ENCODE measurements at places on chromosomes 16 and 17. TPM values are rescaled to one million over a fixed set of nuclear protein-coding genes. Genes with fewer than 3 reads are reported as not detected.

DNA sequence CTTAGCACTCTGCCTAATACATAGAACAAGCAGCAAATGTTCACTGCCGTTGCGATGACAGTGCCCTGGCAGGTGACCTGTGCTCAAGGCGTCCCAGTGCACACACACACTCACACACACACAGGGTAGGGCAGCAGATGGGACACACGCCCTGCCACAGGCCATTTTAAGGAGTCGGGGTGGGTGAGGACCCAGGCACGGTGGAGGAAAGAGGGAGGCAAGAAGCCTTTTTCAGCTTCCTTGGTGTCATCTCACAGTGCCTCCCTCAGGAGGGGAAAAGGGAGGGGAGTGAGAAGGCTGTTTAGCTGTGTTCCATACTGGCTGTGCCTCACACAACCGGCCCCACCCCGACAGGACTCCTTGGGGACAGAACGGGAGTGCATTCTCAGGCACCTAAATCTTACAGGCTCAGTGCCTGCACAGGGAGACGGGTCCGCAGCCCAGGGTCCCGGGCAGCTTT is 1.5 kb downstream of the PITPNM3 start:
- no peak overlapping the region for H3K27ac ChIP-seq
- H3K36me3 ChIP-seq = no peaks in the 10 kb centered on the region
- peaks cover 45% of the 10 kb centered on the region for H3K27me3 ChIP-seq
- H3K4me3 ChIP-seq = no peak overlapping the region

GRCh38 chr16:74232806-74233465 is 63.7 kb upstream of the PSMD7 start:
- no peaks in the 10 kb centered on the region for H3K4me1 ChIP-seq
- H3K4me3 ChIP-seq = no peak overlapping the region
- DNase-seq = no peak

- no peak overlapping the region for H3K27ac ChIP-seq
- no peaks in the 10 kb centered on the region for H3K4me1 ChIP-seq
- no peak overlapping the region for H3K4me3 ChIP-seq
- H3K36me3 ChIP-seq = no peaks in the 10 kb centered on the region
- DNase-seq = no peak
Measured at GRCh38 chr17:56581635-56582627, 11.6 kb upstream of the NOG start.

- no peaks in the 10 kb centered on the region for H3K4me1 ChIP-seq
- no peak for DNase-seq
- no peaks in the 10 kb centered on the region for H3K27me3 ChIP-seq
- peaks cover 5% of the 10 kb centered on the region for H3K36me3 ChIP-seq
Measured at GRCh38 chr17:63317166-63317840, 128.8 kb downstream of the CYB561 start.

- H3K4me3 ChIP-seq = no peak overlapping the region
- no peak for DNase-seq
- peaks cover 3% of the 10 kb centered on the region for H3K4me1 ChIP-seq
- no peak overlapping the region for H3K27ac ChIP-seq
- H3K27me3 ChIP-seq = peaks cover 47% of the 10 kb centered on the region
Measured at GRCh38 chr17:79741401-79741750, 10.6 kb downstream of the ENPP7 start.

- peaks cover 16% of the 10 kb centered on the region for H3K27me3 ChIP-seq
- no peaks in the 10 kb centered on the region for H3K36me3 ChIP-seq
- H3K27ac ChIP-seq = no peak overlapping the region
- H3K4me1 ChIP-seq = no peaks in the 10 kb centered on the region
Measured at GRCh38 chr17:73297934-73298861, 13.6 kb downstream of the CDC42EP4 start.

DNA sequence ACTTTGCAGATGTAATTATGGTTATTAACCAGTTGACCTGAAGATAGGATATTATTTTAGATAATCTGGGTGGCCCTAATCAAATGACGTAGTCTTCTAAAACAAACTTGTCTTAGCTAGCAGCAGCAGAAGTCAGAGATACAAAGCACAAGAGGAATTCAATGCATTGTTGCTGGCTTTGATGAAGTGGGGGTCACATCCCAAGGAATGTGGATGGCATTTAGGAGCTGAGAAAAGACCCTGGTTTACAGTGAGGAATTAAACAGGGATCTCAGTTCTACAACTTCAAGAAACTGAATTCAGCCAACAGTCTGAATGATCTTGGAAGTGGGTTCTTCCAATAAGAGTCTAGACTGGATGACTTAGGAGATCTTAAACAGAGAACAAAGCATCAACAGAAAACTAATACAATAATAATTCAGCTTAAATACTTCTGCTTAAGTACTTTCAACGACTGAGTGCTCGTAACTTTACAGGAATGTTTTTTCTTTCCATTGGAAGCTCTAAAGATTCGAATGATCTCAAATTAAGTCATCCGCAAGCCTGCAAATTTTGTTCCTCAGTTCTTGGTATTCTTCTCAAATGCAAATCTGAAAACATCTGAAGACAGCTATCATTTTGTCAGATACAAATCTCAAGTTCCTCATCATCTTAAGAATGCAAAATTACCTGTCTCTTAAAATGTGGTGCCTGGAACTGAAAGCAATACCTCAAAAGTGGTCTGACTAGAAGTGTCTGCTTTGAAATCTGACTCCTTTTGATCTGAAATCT is 3.3 kb downstream of the C16orf46 start:
- no peak overlapping the region for H3K4me3 ChIP-seq
- peaks cover 9% of the 10 kb centered on the region for H3K4me1 ChIP-seq
- no peak overlapping the region for H3K27ac ChIP-seq
- no peaks in the 10 kb centered on the region for H3K36me3 ChIP-seq
- no peak for DNase-seq
- H3K27me3 ChIP-seq = peaks cover 4% of the 10 kb centered on the region

- H3K36me3 ChIP-seq = no peaks in the 10 kb centered on the region
- H3K27me3 ChIP-seq = no peaks in the 10 kb centered on the region
- H3K4me3 ChIP-seq = no peak overlapping the region
- no peak overlapping the region for H3K27ac ChIP-seq
Measured at GRCh38 chr17:75075597-75076336, 12.0 kb upstream of the SLC16A5 start.

DNA sequence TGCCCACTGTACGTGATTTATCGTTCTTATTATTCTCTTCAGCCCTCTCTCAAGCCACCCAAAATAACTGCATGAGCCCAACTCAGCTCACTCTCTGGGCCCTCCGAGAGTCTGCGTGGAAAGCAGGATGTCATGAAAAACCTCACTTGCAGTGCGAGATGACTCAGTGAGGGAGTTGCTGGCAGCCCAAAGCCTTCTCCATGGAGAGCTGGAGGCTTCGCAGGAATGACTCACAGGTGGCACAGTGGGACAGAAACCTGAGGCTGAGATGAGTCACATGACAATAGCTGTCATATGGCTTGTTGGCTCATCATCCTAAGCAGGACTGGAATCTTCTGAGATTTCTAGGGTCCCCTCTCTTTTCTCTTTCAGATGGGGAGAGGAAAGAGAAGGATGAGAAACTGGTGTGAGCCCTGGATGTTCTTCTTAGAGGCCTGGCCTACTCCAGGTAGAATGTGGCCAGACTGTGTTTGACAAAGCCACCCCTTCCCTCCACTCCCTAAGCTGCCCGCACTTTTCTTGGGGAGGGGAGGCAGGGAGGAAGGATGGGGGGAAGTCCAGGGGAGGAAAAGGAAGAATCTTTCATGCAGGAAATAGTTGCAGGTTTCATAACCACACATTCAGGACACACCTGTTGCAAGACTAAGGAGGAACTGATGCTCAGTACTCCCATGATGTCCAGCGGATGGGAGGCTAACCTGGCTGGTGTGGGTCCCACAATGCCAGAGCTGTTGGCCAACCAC is 160.6 kb upstream of the RPL38 start:
- no peak for DNase-seq
- H3K4me1 ChIP-seq = peaks cover 2% of the 10 kb centered on the region
- H3K27ac ChIP-seq = no peak overlapping the region
- H3K36me3 ChIP-seq = no peaks in the 10 kb centered on the region
- peaks cover 7% of the 10 kb centered on the region for H3K27me3 ChIP-seq

GRCh38 chr16:22296225-22297113 is 740 bp upstream of the POLR3E start:
- H3K4me3 ChIP-seq = peak overlapping the region; percentile 93
- peaks cover 7% of the 10 kb centered on the region for H3K36me3 ChIP-seq
- H3K27ac ChIP-seq = peak overlapping the region; percentile 95
- H3K4me1 ChIP-seq = peaks cover 32% of the 10 kb centered on the region
- no peak for DNase-seq

- H3K27me3 ChIP-seq = peaks cover 71% of the 10 kb centered on the region
- H3K4me1 ChIP-seq = peaks cover 6% of the 10 kb centered on the region
- H3K36me3 ChIP-seq = no peaks in the 10 kb centered on the region
- H3K4me3 ChIP-seq = no peak overlapping the region
Measured at GRCh38 chr16:86515777-86516622, 5.7 kb downstream of the FOXF1 start.

GRCh38 chr16:51051671-51052070 is 99.4 kb downstream of the SALL1 start:
- H3K27ac ChIP-seq = no peak overlapping the region
- H3K4me3 ChIP-seq = no peak overlapping the region
- no peaks in the 10 kb centered on the region for H3K36me3 ChIP-seq
- no peak for DNase-seq
- H3K4me1 ChIP-seq = no peaks in the 10 kb centered on the region

DNA sequence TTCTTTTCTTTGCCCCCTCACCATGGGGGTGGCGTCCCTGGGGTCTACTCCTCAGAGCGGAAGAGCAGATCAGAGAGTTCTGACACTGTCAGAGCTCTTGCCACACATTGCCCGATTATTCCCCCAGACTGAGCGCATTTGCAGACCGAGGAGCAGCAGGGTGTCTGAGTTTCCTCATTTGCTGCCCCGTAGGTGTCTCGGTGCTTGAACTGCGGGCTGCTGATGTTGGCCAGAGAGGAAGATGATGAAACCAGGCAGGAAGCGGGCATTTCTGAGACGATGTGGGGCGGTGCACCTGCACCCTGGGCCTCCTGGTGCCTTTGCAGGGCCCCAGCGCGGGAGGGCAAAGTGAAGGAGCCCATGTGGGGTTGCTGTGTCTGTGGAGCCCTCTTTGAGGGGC is 55.2 kb downstream of the ARSG start:
- H3K4me3 ChIP-seq = peak overlapping the region; percentile 75
- peak; percentile 75 for DNase-seq

DNA sequence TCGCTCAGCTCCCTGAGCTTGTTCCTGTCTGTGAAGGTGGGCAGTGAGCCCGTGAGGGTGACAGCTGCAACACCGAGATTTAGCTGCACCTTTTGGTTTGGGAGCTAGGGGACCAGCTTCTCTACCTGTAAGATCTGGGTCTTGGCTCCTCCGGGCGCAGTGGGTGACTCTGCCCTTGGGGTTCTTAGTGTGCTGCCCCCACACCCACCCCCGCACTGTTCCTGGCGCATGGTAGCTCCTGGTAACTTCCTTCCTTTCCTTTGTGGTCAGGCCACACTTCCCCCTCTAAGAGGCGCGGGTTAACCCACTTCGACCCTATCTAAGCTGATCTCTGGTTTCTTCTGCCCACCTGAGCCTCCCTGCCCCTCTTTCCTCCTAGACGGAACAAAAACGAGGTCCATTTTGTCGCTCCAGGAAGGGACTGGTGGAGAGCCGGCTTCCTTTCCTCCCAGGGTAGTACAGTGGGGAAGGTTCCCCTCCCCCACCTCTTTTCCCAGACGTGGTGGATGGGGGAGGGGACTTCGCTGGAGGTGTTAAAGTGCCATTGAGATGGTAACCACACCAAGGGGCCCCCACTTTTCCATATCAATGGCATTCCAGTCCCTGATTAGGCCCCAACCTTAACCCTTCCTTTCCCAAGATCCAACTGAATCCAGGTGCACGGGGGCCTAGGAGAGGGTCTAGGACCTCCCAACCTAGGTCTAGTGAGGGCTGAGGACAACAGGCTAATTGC is 4.6 kb upstream of the CLDN9 start:
- peak overlapping the region; percentile 21 for H3K27ac ChIP-seq
- peaks cover 21% of the 10 kb centered on the region for H3K4me1 ChIP-seq
- peak overlapping the region; percentile 43 for H3K4me3 ChIP-seq
- no peak for DNase-seq
- H3K27me3 ChIP-seq = peaks cover 50% of the 10 kb centered on the region

- DNase-seq = no peak
- H3K4me1 ChIP-seq = peaks cover 5% of the 10 kb centered on the region
- no peak overlapping the region for H3K27ac ChIP-seq
- no peak overlapping the region for H3K4me3 ChIP-seq
- H3K36me3 ChIP-seq = no peaks in the 10 kb centered on the region
Measured at GRCh38 chr17:14755002-14755401, 454.1 kb downstream of the HS3ST3B1 start.

DNA sequence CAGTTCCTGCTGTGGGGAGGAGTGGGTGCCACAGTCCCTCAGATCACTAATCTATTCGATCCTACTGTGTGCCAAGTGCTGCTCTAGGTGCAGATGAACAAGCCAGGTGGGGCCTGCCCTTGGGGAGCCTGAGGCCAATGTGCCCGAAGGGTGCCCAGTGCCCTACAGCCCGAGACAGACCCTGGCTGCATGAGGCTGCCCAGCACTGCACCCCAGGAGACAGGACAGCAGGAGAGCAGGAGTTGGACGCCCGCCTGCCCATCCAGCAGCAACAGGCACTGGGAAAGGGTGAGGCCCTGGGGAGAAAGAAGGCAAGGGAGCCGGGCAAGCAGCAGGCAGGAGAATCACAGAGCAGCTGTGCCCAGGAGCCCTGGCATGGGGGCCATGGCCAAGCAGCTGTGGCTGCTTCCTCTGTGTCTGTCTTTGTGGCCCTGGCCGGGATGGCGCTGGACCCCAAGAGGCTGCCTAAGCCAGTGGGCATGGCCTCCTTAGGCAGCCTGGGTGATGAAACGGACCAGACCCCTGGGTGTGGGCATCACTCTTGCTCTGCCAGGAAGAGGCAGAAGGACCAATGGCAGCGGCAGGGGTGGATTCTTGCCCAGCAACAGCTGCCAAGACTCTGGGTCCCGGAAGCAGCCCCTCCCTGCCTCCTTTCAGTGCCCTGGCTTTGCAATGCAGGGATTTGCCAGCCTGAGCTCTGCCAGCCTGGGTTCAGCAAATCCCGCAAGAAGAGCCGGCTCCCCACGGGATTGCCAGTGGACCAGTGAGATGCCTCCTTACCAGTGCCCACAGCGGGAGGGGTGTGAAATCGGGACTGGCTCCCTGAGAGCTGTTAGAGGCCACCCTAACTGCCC is 179.6 kb upstream of the TNRC6C start:
- H3K36me3 ChIP-seq = no peaks in the 10 kb centered on the region
- no peak overlapping the region for H3K27ac ChIP-seq
- peaks cover 3% of the 10 kb centered on the region for H3K4me1 ChIP-seq
- DNase-seq = no peak
- no peak overlapping the region for H3K4me3 ChIP-seq
- H3K27me3 ChIP-seq = no peaks in the 10 kb centered on the region

The RCVRN gene
- total RNA-seq = not detected

The FOXK2 gene
- total RNA-seq = 59.6 TPM

The C17orf100 gene
- 2.0 TPM for total RNA-seq

The MC1R gene
- 7.4 TPM for total RNA-seq

Data from activated naive CD8-positive, alpha-beta T cell treated with anti-CD3 and anti-CD28 coated beads, Interleukin-2, amount 10 ng/mL, durations not matched to agents 7 days and 5 days (primary cell).